ENCODE measurements at places on chromosomes 5 and 9. TPM values are rescaled to one million over a fixed set of nuclear protein-coding genes. Genes with fewer than 3 reads are reported as not detected.

DNA sequence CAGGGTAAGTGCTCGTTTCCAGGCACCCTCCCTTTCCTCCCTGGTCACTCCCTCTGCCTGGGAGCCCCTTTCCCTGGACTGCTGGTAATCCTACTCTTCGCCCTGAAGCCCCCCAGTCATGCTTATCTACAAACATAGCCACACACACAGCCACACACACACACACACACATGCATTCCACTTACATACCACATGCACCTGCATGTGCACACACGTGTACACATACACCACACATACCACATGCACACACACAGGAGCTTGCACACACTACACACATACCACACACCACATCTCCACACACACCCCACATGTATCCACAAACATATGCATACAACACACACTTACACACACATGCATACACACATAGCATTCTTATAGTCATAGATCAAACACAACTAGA lies 358.5 kb downstream of the GADD45G start:
- DNase-seq = no peak

The BARX1 gene
- polyA plus RNA-seq = not detected

DNA sequence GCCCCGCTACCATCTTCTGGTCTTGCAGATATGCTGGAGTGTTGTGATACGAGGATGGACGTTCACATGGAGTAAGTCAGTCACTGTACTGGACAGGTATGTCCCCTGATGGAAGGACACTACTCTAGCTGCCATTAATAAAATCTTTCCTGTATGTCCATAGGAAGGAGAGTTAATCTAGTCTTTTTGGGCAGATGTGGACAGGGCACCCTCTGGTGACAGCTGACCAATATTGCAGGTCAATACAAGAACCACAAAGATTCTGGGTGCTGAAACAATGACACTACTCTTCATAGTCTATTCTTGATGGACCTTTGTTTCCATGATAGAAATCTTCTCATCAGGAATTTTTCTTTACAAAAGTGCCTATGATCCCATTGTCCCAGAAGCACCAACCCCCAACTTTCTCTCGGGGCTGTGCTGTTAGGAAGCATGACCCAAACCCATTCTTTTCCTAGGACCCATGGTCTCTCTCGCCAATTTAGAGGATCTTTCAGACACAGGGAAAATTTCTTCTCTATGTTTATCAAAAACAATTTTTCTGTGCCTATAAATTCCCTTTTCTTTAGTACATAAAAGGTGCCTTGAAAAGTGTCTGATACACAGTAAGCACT lies 376.9 kb downstream of the DTWD2 start:
- no peak for DNase-seq

GRCh38 chr9:130283539-130284248 lies 18.1 kb downstream of the HMCN2 start:
- no peak for DNase-seq

DNA sequence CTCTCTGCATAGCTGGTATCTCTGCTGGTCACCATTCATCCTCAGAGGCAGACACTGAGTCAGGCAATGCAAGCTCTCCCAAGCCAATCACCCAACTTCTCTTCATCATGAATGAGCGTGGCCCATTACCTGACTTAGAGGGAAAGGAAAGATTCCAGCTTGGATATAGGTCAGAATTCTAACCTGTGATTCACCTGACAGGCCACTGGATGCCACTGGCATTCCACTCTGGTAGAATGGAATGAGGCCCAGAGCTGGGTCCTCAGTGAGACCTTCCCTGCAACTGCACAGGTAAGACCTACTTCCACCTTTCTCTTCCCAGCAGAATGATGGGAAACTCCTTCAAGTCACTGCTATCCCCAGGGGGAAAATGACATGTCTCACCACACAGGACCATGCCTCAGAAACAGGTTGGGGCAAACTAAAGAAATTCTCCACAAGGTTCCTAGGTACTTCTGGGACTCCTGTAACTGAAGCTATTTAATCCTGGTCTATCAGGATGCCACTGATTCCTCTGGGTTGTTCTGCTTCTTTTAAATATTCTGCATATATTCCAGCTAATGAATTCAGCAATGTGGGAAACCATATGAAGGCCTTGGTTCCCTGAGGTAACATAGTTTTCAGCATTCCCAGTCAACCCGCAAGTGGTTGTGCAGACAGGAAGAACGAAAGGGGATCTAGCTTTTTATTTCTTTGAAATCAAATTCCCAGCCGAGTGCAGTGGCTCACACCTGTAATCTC lies 62.0 kb downstream of the SUSD1 start:
- no peak for DNase-seq
